ENCODE measurements at places on chromosomes 4 and X.

- H3K36me3 ChIP-seq, result peaks cover 2% of the 10 kb centered on the region
- DNase-seq, result no peak
- no peaks in the 10 kb centered on the region for H3K27me3 ChIP-seq
- no peaks in the 10 kb centered on the region for H3K4me1 ChIP-seq
Measured at GRCh38 chr4:11813951-11814446, 385.3 kb upstream of the HS3ST1 start.

GRCh38 chr4:104906276-104906675 lies 240.4 kb upstream of the TET2 start:
- no peaks in the 10 kb centered on the region for H3K4me1 ChIP-seq
- no peak overlapping the region for H3K27ac ChIP-seq
- no peak overlapping the region for H3K4me3 ChIP-seq
- no peak for DNase-seq

GRCh38 chrX:45070116-45071007 lies 130.3 kb downstream of the DIPK2B start:
- no peaks in the 10 kb centered on the region for H3K27me3 ChIP-seq
- no peak overlapping the region for H3K4me3 ChIP-seq

- H3K4me3 ChIP-seq, result no peak overlapping the region
- no peak overlapping the region for H3K27ac ChIP-seq
- no peaks in the 10 kb centered on the region for H3K36me3 ChIP-seq
- peaks cover 24% of the 10 kb centered on the region for H3K27me3 ChIP-seq
- H3K4me1 ChIP-seq, result no peaks in the 10 kb centered on the region
Measured at GRCh38 chr4:77349364-77349763, 192.4 kb downstream of the CCNG2 start.

- no peak for DNase-seq
- no peaks in the 10 kb centered on the region for H3K27me3 ChIP-seq
- peaks cover 43% of the 10 kb centered on the region for H3K4me1 ChIP-seq
- H3K27ac ChIP-seq, result no peak overlapping the region
- peaks cover 10% of the 10 kb centered on the region for H3K36me3 ChIP-seq
Measured at GRCh38 chr4:3299122-3299975, 6.5 kb downstream of the RGS12 start.

- DNase-seq, result no peak
- peaks cover 47% of the 10 kb centered on the region for H3K4me1 ChIP-seq
- peaks cover 4% of the 10 kb centered on the region for H3K36me3 ChIP-seq
- H3K27me3 ChIP-seq, result no peaks in the 10 kb centered on the region
Measured at GRCh38 chr4:105193536-105193935, 46.9 kb downstream of the TET2 start.

DNA sequence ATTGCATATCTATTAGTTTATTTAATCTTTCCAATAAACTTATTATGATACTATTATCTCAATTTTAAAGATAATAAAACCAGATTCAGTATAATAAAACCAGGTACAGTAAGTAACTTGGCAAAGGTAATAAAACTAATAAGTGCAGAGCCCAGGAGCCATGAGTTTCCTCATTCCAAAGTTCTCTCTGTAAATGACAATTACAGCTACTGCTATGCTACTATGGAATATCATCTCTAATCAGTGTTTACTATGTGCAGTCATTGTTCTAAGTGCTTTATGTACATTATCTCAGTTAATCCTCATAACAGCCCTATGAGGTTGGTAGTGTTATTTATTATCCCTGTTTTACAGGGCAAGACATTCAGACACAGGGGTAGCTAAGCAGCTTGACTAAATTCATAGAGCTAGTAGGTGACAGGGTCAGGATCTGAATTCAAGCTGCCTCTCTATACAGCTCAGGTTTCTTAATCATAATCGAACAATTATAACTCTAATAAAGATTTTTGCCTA lies 285.0 kb upstream of the PITX2 start:
- H3K27ac ChIP-seq, result no peak overlapping the region
- H3K27me3 ChIP-seq, result no peaks in the 10 kb centered on the region
- H3K36me3 ChIP-seq, result no peaks in the 10 kb centered on the region

GRCh38 chr4:118774321-118774720 lies 61.6 kb downstream of the SEC24D start:
- H3K36me3 ChIP-seq, result peaks cover 6% of the 10 kb centered on the region
- H3K27ac ChIP-seq, result no peak overlapping the region

- H3K27ac ChIP-seq, result no peak overlapping the region
- no peak for DNase-seq
- H3K27me3 ChIP-seq, result peaks cover 12% of the 10 kb centered on the region
- H3K4me1 ChIP-seq, result no peaks in the 10 kb centered on the region
- no peak overlapping the region for H3K4me3 ChIP-seq
Measured at GRCh38 chrX:147741776-147742175, 169.9 kb upstream of the FMR1 start.

DNA sequence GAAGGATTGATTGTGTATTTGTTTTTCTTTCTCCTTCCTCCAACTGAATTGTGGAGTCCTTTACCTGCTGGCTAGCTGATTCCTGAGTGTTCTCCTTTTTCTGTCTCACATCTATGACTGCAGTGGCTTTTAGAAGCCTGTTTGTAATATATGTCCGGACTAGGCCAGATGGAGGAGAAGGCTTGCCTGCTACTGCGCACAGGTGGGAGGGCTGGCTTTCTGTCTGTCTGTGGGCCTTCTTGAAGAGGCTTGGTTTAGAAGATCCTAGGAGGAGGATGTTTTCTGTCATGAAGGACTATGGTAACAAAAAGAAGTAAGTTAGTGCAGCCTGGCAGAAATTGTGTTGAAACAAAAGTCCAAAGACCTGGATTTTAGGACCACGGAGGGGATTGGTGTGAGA lies 8.5 kb downstream of the PPP1R3F start:
- H3K27me3 ChIP-seq, result no peaks in the 10 kb centered on the region
- peaks cover 58% of the 10 kb centered on the region for H3K4me1 ChIP-seq
- peak overlapping the region; percentile 44 for H3K27ac ChIP-seq
- peaks cover 4% of the 10 kb centered on the region for H3K36me3 ChIP-seq

DNA sequence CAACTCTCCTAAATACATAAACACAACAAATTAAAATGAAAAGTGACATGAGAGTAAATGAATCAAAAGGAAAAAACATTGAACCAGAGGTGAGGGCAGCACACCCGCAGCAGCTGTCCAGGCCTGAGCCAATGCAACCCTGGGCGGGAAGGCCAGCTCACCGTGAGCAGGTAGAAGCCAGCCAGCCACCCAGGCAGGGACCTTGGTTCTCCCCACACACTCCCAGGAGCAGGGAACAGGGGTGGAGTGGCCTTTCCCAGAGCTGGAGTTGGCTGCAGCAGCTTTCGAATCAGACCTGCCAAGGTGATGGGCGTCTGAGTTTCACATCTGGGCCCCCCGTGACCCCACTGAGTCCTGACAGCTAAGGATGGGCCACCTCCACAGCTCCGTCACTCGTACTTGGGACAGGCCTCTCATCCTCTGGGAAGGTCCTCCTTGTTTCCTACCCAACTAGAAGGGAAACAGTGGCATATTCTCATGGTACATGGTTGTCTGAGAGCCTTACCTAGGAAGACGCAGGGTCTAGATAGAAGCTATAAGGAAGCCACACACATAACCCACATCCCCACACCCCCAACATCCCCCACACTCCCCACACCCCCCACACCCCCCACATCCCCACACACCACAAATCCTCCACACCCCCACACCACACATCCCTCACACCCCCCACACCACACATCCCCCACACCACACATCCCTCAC lies 172.2 kb downstream of the DCLK2 start:
- H3K4me3 ChIP-seq, result no peak overlapping the region
- H3K4me1 ChIP-seq, result no peaks in the 10 kb centered on the region
- DNase-seq, result no peak
- H3K36me3 ChIP-seq, result no peaks in the 10 kb centered on the region
- H3K27me3 ChIP-seq, result peaks cover 29% of the 10 kb centered on the region

DNA sequence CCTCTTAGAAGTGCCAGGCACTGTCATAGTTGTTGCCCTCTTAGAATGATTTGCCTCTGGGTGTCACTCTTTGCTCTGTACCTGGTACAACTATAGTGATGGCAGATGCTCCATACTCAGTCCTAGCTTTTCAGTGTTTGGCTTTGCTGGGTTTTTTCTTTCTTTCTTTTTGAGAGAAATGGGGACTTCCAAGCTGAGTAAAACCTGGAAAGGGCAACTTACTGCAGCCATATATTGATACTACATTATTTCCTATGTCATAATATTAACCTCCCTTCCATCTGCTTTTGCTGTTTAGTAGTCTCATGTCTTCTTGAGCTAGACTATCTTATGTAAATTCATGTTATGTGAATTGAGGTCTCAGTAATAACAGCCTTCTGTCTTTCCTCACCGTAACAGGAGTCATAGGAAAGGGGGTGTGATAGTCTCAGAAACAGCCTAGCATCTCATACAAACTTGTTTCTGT lies 49.0 kb downstream of the NIPAL1 start:
- no peak for DNase-seq
- H3K27me3 ChIP-seq, result peaks cover 9% of the 10 kb centered on the region
- H3K27ac ChIP-seq, result no peak overlapping the region
- H3K4me1 ChIP-seq, result peaks cover 6% of the 10 kb centered on the region
- peaks cover 5% of the 10 kb centered on the region for H3K36me3 ChIP-seq

- H3K4me3 ChIP-seq, result no peak overlapping the region
- H3K36me3 ChIP-seq, result no peaks in the 10 kb centered on the region
- no peak for DNase-seq
Measured at GRCh38 chrX:14690553-14690952, 161.2 kb downstream of the GLRA2 start.

DNA sequence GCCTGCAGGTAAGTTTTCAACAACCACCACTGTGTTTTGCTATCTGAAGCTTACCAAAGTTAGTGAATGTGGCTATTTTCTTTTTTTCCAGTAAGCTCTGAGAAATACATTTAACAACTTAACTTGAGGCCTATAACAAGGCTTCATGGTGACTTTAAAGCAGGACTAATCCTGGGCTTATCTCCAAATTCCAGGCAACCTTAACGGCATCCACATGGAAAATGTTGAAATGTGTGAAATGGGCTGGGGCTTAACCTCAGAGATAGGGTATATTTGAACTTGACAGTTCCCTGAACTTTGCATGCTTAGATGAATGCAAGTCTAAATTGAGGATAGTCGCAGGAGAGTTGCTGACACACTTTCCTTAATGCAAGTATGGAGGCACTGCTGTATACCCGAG lies 539.2 kb downstream of the GALNTL6 start:
- no peaks in the 10 kb centered on the region for H3K27me3 ChIP-seq
- no peak overlapping the region for H3K4me3 ChIP-seq
- H3K36me3 ChIP-seq, result no peaks in the 10 kb centered on the region
- no peak for DNase-seq
- H3K27ac ChIP-seq, result no peak overlapping the region
- no peaks in the 10 kb centered on the region for H3K4me1 ChIP-seq

- no peaks in the 10 kb centered on the region for H3K36me3 ChIP-seq
- peaks cover 20% of the 10 kb centered on the region for H3K27me3 ChIP-seq
- H3K4me1 ChIP-seq, result no peaks in the 10 kb centered on the region
- no peak overlapping the region for H3K27ac ChIP-seq
- no peak overlapping the region for H3K4me3 ChIP-seq
Measured at GRCh38 chr4:139200506-139200905, 23.5 kb upstream of the ELF2 start.

- H3K4me1 ChIP-seq, result no peaks in the 10 kb centered on the region
- H3K36me3 ChIP-seq, result peaks cover 8% of the 10 kb centered on the region
- no peaks in the 10 kb centered on the region for H3K27me3 ChIP-seq
- DNase-seq, result no peak
- H3K27ac ChIP-seq, result no peak overlapping the region
- no peak overlapping the region for H3K4me3 ChIP-seq
Measured at GRCh38 chrX:118373538-118373937, 27.6 kb downstream of the WDR44 start.

GRCh38 chr4:8370106-8370787 lies 70.3 kb downstream of the ACOX3 start:
- H3K27ac ChIP-seq, result no peak overlapping the region
- no peaks in the 10 kb centered on the region for H3K27me3 ChIP-seq
- H3K4me3 ChIP-seq, result no peak overlapping the region
- H3K4me1 ChIP-seq, result no peaks in the 10 kb centered on the region

DNA sequence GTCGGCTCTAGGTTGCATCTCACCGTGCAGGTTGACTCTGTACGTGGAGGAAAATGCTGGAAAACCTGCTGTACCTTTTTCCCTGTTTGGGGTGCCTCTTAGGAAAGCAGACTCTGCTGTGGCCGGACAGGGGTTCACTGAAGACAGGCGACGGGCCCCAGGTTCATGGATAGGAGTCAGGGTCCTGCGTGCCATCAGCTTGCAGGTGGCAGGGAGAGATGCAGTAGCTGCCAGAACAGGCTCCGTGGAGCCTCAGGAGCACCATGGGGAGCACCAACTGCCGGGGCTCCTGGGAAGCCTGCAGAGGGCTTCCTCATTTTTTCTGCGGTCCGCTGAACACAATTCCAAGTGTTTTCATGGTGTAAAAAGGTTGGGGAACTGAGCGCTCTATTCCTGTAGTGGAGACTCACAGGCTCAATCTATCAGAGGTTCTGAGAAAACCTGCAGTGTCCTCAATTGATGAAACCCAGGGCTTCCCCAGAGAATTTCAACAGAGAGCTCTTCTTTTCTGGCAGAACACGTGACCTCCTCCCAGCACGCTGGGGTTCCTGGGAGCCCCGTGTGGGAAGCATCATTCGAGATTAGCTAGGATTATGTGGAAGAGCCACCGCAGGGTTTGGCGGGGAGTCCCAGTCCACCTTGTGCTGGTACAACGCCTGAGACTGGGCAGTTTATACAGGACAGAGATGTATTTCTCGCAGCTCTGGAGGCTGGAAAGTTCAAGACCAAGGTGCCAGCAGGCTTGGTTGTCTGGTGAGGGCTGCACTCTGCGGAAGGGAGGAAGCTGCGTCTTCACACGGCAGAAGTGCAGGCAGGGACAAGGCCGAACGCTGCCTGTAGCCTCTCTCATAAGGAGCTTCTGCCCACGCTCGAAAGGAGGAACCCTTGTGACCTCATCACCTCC lies 1.6 kb downstream of the HTRA3 start:
- peaks cover 62% of the 10 kb centered on the region for H3K27me3 ChIP-seq
- no peaks in the 10 kb centered on the region for H3K4me1 ChIP-seq
- no peaks in the 10 kb centered on the region for H3K36me3 ChIP-seq
- H3K4me3 ChIP-seq, result no peak overlapping the region

GRCh38 chr4:113256946-113257345 lies 207.5 kb downstream of the ANK2 start:
- no peaks in the 10 kb centered on the region for H3K27me3 ChIP-seq
- no peak for DNase-seq
- no peaks in the 10 kb centered on the region for H3K36me3 ChIP-seq
- no peaks in the 10 kb centered on the region for H3K4me1 ChIP-seq
- H3K27ac ChIP-seq, result no peak overlapping the region

DNA sequence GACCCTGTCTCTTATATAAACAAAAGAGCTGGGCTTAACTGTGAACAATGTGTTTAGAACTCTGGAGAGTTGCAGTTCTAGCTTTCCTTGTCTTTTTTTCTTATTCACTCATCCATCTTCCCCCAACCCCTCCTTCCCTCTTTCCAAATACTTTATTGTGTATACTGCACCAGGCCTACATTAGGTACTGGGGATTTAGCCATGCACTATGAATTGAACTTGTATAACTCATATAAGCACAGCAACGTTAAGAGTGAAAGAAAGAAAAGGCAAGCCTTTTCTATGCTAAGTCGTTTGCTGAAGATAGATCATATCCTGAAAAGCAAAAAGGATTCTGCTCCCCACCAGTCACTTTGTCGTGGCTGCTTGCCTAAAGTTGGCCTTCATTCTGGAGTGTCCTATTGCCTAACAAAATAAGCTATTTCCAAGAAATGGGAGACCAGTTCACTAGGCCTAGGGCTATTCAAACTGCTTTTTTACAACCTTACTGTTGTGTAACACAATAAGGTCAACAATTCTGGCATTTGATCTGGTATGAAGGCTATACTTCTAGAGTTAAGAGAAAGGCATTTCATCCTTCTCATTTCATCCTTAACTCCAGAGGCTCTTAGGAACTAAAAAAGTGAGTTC lies 32.2 kb downstream of the CCNI start:
- H3K4me1 ChIP-seq, result peaks cover 6% of the 10 kb centered on the region
- H3K27me3 ChIP-seq, result no peaks in the 10 kb centered on the region
- H3K27ac ChIP-seq, result no peak overlapping the region
- no peak overlapping the region for H3K4me3 ChIP-seq
- peaks cover 32% of the 10 kb centered on the region for H3K36me3 ChIP-seq

Measured in central memory CD8-positive, alpha-beta T cell (primary cell).